ENCODE measurements at places on chromosomes 12 and 14. TPM values are rescaled to one million over a fixed set of nuclear protein-coding genes. Genes with fewer than 3 reads are reported as not detected.
A peak's percentile ranks its signal among the peaks of the same experiment; 100 is the strongest.

- no peak overlapping the region for H3K27ac ChIP-seq
- DNase-seq, result no peak
- H3K27me3 ChIP-seq, result no peaks in the 10 kb centered on the region
- H3K36me3 ChIP-seq, result no peaks in the 10 kb centered on the region
- H3K4me3 ChIP-seq, result no peak overlapping the region
Measured at GRCh38 chr14:90475298-90475697, 78.5 kb downstream of the CALM1 start.

GRCh38 chr12:54028314-54029201, at the start of gene HOXC6:
Gene HOXC6 (plus strand): TSS chr12:54028440. CDS start chr12:54028522, 82 bp downstream.
- no peaks in the 10 kb centered on the region for H3K4me1 ChIP-seq
- no peak for DNase-seq
- H3K27ac ChIP-seq, result no peak within 1 kb of the TSS
- H3K36me3 ChIP-seq, result no peaks in the 10 kb centered on the region
- peaks cover 35% of the 10 kb centered on the region for H3K27me3 ChIP-seq

- H3K4me1 ChIP-seq, result no peaks in the 10 kb centered on the region
- DNase-seq, result no peak
- H3K27me3 ChIP-seq, result no peaks in the 10 kb centered on the region
- no peak overlapping the region for H3K27ac ChIP-seq
Measured at GRCh38 chr14:30443368-30444007, 115.5 kb upstream of the G2E3 start.

DNA sequence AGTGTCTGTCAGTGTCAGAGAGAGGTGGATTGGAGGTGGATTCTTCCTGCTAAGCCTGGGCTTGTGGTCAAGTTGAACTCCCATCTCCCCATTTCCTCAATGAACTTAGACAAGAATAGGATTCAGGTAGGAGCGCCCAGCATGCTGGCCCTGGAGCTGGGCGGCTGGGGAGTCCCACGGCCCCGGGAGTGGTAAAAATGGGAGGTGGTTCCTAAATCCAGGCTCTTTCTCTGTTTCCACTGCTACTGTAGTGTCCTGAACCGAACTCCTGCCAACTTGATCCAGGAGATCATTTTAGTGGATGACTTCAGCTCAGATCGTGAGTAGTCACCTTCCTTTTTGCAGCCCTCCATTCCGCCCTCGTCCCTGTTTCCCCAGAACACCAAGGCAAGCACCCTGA, 65.1 kb downstream of the GALNT16 start:
- no peaks in the 10 kb centered on the region for H3K36me3 ChIP-seq
- H3K27ac ChIP-seq, result no peak overlapping the region
- no peaks in the 10 kb centered on the region for H3K27me3 ChIP-seq

Gene PSMC1
- total RNA-seq, result 51.5 TPM

Gene CCDC196
- not detected for total RNA-seq

GRCh38 chr12:116718655-116719454, 19.0 kb downstream of the SPRING1 start:
- no peaks in the 10 kb centered on the region for H3K27me3 ChIP-seq
- H3K4me1 ChIP-seq, result no peaks in the 10 kb centered on the region
- peaks cover 10% of the 10 kb centered on the region for H3K36me3 ChIP-seq
- H3K27ac ChIP-seq, result no peak overlapping the region
- no peak overlapping the region for H3K4me3 ChIP-seq
- DNase-seq, result no peak

Gene SAMD15
- 0.40 TPM for total RNA-seq

GRCh38 chr12:127162307-127162706, 1104.7 kb upstream of the TMEM132C start:
- H3K4me3 ChIP-seq, result no peak overlapping the region
- no peak for DNase-seq
- no peaks in the 10 kb centered on the region for H3K4me1 ChIP-seq

DNA sequence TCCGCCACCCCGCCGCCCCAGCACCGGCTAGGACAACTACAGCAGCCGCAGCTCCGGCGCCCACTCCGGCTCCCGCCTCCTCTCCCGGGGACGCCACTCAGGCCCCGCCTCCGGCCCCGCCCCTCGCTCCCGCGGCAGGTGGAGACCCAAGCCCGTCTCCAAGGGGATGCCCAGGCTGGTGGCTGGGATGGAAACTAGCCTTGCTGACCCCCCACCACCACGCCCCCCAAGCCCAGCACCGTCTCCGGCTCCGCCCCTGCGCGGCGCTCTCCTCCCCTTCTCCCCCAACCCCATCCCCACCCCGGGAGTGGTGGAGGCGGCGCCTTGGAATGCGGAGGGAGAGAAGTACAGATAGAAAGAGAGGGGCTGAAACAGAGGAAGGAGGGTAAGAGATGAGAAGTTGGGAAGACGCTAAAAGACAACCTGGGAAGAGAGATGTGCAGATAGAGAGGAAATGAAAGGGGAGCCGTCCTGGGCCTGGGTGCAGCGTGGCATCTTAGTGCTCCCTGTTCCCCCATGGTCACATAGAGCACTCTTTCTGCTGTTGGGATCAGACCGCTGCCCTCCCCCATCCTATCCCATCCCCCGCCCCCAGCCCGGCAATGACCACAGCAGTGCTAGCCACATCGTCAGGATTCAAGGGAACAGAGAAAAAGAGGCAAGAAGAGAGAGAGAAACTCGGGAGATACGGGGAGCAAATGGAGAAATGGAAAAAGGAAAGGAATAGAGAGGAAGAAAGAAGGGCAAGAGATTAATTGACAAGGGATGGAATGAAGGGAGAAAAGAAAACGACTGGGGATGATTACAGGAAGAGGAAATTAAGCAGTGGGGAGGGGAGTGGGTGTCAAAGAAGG, at the start of gene ITGA7:
Gene ITGA7 (minus strand): TSS at position 64 of the 854 bp plus-strand sequence. CDS start 222 bp downstream, outside the sequence.
- peak within 1 kb of the TSS; percentile 52 for H3K4me3 ChIP-seq
- no peaks in the 10 kb centered on the region for H3K27me3 ChIP-seq
- peak; percentile 38 for DNase-seq

Gene CIDEB
- 21.1 TPM for total RNA-seq

Gene TAS2R7
- not detected for total RNA-seq

- H3K27ac ChIP-seq, result no peak overlapping the region
- no peak for DNase-seq
- peaks cover 5% of the 10 kb centered on the region for H3K4me1 ChIP-seq
- peaks cover 14% of the 10 kb centered on the region for H3K36me3 ChIP-seq
- no peaks in the 10 kb centered on the region for H3K27me3 ChIP-seq
Measured at GRCh38 chr12:50785406-50786001, 21.6 kb downstream of the ATF1 start.

DNA sequence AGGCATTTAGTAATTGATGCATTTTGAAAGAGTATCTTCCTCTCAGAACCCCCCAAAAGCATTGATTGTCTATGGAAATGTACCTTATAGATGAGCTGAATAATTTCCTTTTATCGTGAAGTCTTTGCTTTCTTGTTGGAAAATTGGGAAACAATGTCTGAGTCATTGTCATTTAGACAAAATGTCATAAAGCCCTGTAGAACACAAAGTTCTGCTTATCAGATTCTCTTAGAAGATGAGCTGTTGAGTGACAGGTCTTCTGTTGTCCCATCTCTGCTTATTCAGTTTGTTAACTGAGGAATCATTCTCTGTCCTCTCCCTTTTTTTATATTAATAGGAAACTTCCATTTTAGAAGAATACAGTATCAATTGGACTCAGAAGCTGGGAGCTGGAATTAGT, 22.9 kb downstream of the MAPKAPK5 start:
- H3K4me1 ChIP-seq, result no peaks in the 10 kb centered on the region
- no peak overlapping the region for H3K27ac ChIP-seq
- no peak for DNase-seq
- H3K4me3 ChIP-seq, result no peak overlapping the region
- peaks cover 9% of the 10 kb centered on the region for H3K36me3 ChIP-seq

Gene CCDC38
- not detected for total RNA-seq

GRCh38 chr12:49893753-49894750, 9.6 kb downstream of the FAIM2 start:
- H3K36me3 ChIP-seq, result no peaks in the 10 kb centered on the region
- H3K27ac ChIP-seq, result no peak overlapping the region
- H3K4me3 ChIP-seq, result no peak overlapping the region
- H3K27me3 ChIP-seq, result no peaks in the 10 kb centered on the region

Gene PRR13
- total RNA-seq, result 176 TPM

GRCh38 chr14:96581902-96582301, 79.7 kb downstream of the PAPOLA start:
- H3K4me1 ChIP-seq, result no peaks in the 10 kb centered on the region
- no peaks in the 10 kb centered on the region for H3K36me3 ChIP-seq
- H3K27ac ChIP-seq, result no peak overlapping the region

Gene FGF6
- not detected for total RNA-seq

Gene ACRBP
- total RNA-seq, result 5.4 TPM

Gene LMNTD1
- total RNA-seq, result not detected

DNA sequence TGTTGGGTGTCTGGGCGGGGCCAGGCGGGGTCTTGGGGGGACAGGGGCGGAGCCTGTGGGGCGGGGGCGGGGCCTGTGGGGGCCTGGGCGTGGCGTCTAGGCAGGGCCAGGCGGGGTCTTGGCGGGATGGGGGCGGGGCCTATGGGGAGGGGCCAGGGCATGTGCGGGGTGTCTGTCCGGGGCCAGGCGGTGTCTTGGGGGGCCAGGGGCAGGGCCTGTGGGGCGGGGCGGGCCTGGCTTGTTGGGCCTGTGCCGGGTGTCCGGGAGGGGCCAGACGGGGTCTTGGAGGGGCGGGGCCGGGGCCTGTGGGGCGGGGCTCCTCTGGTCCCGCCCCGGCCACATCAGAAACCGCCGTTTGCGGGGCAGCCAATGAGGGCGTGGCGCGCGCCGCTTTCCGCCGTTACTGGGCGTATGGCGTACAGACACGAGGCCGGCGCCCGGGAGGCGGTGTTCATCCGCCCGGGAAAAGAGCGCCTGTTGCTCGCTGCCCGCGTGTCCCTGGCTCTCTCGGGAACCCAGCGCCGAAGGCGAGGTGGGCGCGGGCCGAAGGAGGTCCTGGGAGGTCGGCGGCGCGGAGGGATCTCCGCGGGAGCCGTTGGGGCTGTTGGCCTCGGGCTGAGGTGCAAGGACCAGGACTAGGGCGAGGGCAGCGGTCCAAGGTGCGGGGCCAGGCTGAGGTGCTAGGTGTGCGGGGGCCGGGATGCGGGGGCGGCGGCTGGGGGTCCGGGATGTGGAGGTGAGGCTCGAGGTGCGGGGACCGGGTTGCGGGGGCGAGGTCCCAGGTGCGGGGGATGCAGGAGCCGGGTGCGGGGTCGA, at the start of gene PIWIL1:
Gene PIWIL1 (plus strand): TSS at position 400 of the 816 bp plus-strand sequence. CDS start 4,705 bp downstream, outside the sequence.
- no peaks in the 10 kb centered on the region for H3K27me3 ChIP-seq
- H3K27ac ChIP-seq, result no peak within 1 kb of the TSS
- no peak within 1 kb of the TSS for H3K4me3 ChIP-seq
- DNase-seq, result no peak

Gene TAS2R10
- not detected for total RNA-seq

- H3K36me3 ChIP-seq, result no peaks in the 10 kb centered on the region
- peaks cover 24% of the 10 kb centered on the region for H3K27me3 ChIP-seq
- no peak overlapping the region for H3K27ac ChIP-seq
- no peak overlapping the region for H3K4me3 ChIP-seq
- peak; percentile 33 for DNase-seq
- H3K4me1 ChIP-seq, result peaks cover 2% of the 10 kb centered on the region
Measured at GRCh38 chr12:51721282-51721940, 127.1 kb downstream of the FIGNL2 start.

Gene HOXC12
- not detected for total RNA-seq

DNA sequence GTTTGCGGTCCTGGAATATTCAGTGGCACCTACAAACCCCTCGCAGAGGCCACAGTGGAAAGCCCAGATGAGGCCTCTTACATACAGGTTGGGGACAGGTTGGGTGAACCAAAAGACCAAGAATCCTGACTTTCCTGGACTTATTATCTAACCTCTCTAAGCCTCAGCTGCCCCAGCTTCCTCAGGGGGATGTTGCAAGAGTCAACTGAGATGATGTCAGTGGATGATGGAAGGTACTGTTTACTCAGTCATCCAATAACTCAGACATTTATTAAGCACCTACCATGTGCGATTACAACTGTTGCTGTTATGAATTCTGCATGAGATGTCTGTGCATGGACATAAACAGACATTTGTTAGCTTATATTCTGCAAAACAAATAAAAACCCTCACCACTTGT, 72.8 kb downstream of the RFX4 start:
- H3K4me1 ChIP-seq, result no peaks in the 10 kb centered on the region
- no peak for DNase-seq
- H3K27me3 ChIP-seq, result peaks cover 2% of the 10 kb centered on the region
- no peaks in the 10 kb centered on the region for H3K36me3 ChIP-seq

- no peaks in the 10 kb centered on the region for H3K27me3 ChIP-seq
- DNase-seq, result no peak
- H3K36me3 ChIP-seq, result no peaks in the 10 kb centered on the region
- no peaks in the 10 kb centered on the region for H3K4me1 ChIP-seq
Measured at GRCh38 chr12:21718944-21719650, 55.4 kb downstream of the KCNJ8 start.

Gene FAM90A1
- total RNA-seq, result not detected

Gene AQP2
- not detected for total RNA-seq

Gene SLC25A47
- not detected for total RNA-seq

DNA sequence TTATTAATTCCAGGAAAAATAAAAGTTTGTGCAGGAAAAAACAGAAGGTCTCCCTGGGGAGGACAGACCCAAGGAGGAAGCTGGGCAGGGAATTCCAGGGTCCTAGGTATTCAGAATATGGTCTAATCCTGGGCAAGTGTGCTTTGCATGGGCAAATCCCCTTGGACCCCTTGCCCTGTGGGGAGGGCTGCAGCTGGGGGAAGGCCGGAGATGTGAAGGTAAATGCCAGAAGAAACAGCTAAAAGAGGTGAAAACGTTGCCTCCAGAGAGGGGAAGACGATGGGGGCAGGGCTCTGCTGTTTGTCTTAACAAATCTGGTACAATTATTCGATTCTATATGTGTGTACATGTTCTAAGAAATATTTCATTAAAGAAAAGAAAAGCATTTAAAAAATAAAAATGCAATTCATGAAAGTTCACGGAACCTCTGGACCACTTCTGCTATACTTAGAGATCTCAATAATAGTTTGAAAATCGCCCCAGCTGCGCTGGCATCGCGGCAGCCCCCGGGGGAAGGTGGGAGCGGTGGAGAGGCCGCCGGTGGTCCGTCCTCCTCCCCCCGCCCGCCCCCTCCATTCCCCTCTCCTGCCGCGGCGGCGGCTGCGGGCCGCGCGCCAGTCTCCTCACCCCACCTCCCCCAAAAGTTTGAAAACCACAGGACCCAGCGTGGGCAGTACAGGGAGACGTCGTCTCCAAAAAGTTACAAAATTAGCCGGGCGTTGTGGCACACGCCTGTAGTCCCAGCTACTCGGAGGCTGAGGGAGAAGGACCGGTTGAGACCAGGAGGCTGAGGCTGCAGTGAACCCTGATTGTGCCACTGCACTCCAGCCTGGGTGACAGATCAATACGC, 1.5 kb upstream of the PRPF40B start:
- H3K27me3 ChIP-seq, result no peaks in the 10 kb centered on the region
- H3K4me3 ChIP-seq, result peak overlapping the region; percentile 74
- H3K36me3 ChIP-seq, result no peaks in the 10 kb centered on the region
- no peak for DNase-seq
- peak overlapping the region; percentile 56 for H3K27ac ChIP-seq

Gene PFKM
- total RNA-seq, result 15.2 TPM

DNA sequence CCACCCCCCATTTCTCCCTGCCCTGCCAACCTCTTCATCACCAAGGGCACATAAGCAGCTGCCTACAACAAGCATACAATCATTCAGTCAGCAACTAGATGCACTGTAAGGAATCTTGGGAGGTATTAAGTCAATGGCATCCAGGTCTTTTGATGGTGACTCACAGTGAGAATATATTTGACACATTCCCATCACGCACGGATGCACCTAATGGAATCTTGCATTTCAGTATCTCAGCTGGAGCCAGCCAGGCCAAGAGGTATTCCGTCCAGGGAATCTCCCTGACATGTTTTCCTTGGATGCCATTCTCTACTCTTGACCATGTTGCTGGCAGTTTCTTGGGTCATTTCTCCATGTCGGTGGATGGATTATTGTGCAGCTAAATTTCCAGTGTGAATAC, 73.9 kb upstream of the CAPRIN2 start:
- no peak overlapping the region for H3K4me3 ChIP-seq
- H3K4me1 ChIP-seq, result peaks cover 2% of the 10 kb centered on the region
- no peak for DNase-seq
- no peak overlapping the region for H3K27ac ChIP-seq
- no peaks in the 10 kb centered on the region for H3K36me3 ChIP-seq

Data from T-cell (primary cell).